NCI-H1105 treated with DMSO at 0.1 percent for 48 hours (cell line): ENCODE measurements at places on chromosomes 2 and 18.

DNA sequence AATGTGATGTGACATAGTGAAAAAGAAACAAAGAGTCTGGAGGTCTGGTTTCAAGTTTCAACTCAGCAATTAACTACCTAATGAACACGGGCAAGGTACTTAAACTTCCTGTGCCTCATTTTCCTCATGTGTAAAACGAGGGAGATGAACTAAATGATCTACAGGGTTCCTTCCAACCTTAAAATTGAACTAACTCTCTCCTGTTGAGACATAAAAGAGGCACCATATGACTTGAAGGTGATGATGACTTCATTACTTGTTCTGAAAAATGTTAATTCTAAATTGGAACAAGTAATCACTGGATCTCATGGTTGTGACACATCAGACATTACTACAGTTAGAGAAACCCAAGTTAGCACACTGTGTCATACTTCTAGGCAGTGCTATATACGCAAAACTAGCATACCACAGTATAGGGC, 8.9 kb upstream of the REL start:
- DNase-seq, result peak; percentile 4

GRCh38 chr2:7131261-7131660, 214.0 kb downstream of the RNF144A start:
- DNase-seq, result no peak

GRCh38 chr2:188523919-188524318, 232.2 kb downstream of the GULP1 start:
- peak; percentile 54 for DNase-seq

- DNase-seq, result no peak
These were observed 107.6 kb upstream of the BZW1 start for GRCh38 chr2:200703926-200704637.

DNA sequence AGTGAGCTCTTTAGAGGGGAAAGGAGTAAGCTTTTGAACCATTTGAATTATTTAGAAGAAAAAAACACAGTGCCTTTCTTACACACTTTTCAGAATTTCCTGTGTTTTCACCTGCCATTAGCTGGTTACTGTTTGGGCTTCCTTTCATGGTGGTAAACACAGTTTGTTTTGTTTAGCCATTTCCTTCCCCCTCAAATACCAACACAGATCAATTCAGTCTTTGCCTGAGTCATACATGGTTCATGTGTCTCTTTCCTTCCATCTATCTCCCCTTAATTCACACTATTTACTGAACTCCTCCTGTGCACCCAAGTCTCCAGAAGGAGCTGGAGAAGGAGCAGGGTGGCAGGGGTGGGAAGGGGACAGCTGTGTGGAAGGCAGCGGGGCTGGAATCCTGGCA, 45.0 kb downstream of the TCF7L1 start:
- no peak for DNase-seq

DNA sequence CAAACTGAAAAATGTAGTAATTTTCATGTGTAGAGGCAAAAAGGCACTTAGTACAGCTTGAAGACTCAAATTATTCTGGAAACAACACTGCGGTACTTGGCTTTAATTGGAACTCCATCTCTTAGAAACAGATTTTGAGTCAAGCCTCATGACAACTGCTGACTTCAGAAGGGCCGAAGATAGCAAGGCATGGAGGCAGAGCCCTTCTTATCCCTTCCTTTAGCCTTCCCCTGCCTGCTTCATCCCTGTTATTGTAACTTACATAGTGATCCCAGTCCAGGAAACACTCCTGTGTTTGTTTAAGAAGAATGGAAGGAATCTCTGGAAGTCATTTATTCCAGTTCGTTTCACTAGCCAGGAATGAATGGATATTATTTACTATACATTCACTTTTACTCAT, 110.9 kb upstream of the FAM98A start:
- DNase-seq, result no peak

- DNase-seq, result no peak
These were observed 3.0 kb downstream of the ADRA2B start for GRCh38 chr2:96113367-96113677.

GRCh38 chr2:64063454-64063853, 44.2 kb upstream of the VPS54 start:
- DNase-seq, result no peak

- no peak for DNase-seq
These were observed 1.8 kb upstream of the CRYGA start for GRCh38 chr2:208164951-208165755.

GRCh38 chr2:72399879-72400278, 252.2 kb upstream of the CYP26B1 start:
- no peak for DNase-seq

DNA sequence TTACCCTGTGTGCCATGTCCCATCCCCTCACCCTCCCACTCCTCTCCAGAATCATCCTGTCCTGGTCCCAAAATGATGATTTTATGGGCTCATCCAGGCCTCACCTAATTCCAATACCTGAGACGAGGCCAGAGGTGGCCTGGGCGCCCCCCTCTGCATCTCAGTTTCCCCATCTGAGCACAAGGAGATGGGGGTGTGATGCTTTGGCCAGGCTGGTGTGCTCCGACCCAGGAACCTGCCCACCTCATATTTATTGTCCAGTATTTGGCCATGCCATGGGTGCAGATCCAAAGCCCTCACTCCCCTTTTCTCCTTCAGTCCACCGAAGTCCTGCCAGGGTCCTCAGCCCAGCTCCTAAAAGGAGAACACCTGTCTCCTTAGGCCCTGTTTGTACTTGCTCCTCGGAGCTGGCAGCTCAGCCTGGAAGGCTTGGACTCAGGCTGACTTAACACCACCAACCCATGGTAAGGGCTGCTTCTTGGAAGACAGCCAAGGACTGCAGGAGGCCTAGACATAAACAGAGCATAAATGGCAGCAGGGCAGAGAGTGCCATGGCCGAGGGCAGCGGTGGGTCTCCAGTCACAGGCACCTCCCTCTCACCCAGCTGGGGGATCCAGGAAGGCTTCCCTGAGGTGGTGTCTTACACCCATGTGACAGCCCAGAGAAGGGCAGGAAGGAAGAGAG, 3.6 kb downstream of the TEX51 start:
- no peak for DNase-seq

DNA sequence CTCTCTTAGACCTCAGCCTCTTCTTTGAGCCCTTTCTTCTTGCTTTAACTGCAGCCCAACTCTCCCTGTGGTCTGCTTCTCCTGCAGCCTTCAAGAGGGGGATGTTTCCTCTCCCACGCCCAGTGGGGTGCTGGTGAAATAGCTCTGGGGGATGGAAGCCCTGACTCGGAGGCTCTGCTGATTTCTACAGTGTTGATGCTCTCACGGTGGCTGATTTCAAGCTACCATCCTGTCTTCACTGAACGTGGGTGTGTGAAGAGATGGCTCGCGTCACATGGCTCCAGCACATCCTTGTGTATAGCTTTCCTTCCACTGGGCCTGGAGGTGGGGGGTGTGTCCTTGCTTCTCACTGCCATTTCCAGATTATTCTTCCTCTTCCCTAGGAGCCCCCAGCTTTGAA, 20.0 kb downstream of the MPP4 start:
- no peak for DNase-seq

GRCh38 chr2:106054880-106055655, 139.0 kb downstream of the UXS1 start:
- DNase-seq, result no peak

DNA sequence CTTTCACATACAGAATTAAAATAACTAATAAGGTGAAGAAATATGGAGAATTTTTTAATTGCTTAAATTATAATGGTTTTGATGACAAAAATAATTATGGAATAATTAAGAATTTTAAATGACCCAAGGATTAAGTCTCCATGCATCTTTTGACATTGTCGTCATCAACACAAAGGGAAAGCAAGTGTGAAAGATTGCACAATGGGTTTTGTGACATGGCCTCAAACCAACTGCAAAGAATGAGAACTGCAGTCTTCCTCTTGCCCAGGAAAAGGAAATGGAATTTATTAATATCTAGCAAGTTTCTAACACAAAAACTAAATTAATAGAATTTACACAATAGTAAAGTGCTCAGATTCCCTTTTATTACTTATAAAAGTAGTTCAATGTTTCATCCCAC, 329.1 kb upstream of the PKDCC start:
- DNase-seq, result no peak

DNA sequence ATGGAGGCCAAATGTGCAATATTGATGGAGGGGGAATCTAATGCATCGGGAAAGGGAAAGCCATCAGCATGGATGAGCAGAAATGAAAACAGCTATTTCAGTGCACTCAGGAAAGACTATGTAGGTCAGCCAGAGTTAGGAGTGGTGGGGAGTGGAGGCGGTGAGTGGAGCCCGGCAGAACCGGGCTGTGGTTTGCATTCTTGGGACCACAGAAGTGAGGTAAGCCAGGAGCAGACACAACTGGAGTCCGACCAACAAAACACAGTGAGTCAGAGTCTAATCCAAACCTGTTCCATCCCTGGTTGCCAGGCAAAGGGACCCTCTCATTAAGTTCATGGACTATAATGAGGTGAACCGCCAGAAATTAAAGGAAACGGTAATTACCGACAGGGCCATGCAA, 61.1 kb upstream of the RAB12 start:
- DNase-seq, result no peak

- no peak for DNase-seq
These were observed 26.3 kb downstream of the ATP8B1 start for GRCh38 chr18:57776767-57777166.
